HT1080 (cell line): ENCODE measurements at places on chromosomes 2 and 18.
A peak's percentile ranks its signal among the peaks of the same experiment; 100 is the strongest.

GRCh38 chr2:5794012-5794411, 101.8 kb downstream of the SOX11 start:
- no peak for DNase-seq

DNA sequence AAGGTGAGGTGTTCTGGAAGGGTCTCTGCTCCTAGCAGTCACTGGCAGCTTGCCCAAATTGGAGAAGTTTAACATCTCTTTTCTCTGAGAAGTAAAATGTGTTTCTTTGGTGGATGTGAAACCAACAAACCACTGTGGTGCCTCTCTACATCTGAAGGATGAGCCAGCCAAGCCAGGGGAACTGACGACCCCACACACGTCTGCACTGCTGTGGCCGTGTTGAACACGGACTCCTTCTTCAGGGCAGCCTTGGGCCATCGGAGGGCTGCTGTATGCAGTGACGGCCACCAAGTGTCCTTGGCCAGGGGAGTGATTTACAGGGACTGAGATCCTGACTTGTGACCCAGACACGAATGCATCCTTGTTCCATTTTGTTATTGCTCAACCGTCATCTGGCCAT, 207.8 kb downstream of the ACKR3 start:
- no peak for DNase-seq

GRCh38 chr2:9952856-9953503, 1.5 kb downstream of the GRHL1 start:
- DNase-seq = no peak

DNA sequence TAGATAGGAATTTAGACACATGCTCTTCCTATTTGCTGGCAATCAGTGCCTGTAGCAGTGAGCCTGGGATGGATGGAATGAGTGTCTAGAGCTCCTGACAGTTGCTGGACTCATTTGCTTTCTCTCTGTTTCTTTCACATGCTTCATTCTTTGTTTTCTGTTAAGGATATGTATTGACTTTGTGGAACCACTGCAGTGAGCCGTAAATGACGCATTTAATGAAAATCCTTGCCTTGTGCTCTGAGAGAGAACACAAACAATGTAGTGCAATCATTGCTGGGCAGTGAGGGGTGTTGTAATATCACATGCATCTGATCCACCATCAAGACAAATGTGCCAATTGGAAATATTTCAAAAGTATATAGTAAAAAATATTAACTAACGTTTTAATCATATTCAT, 25.2 kb upstream of the CDH20 start:
- DNase-seq = peak; percentile 7

DNA sequence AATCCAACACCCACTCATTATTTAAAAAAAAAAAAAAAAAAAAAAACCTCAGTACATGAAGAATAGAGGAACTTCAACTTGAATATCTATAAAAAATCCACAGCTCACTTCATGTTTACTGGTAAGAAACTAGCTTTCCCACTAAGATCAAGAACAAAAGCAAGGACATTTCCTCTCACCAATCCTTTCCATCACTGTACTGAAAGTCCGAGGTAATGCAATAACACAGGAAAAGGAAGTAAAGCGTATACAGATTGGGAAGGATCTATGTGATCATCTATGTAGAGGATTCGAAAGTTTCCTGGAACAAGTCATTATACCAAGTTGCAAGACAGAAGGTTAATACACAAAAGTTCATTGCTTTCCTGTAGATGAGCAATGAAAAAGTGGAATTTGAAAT, 63.2 kb downstream of the ROCK2 start:
- DNase-seq = no peak

DNA sequence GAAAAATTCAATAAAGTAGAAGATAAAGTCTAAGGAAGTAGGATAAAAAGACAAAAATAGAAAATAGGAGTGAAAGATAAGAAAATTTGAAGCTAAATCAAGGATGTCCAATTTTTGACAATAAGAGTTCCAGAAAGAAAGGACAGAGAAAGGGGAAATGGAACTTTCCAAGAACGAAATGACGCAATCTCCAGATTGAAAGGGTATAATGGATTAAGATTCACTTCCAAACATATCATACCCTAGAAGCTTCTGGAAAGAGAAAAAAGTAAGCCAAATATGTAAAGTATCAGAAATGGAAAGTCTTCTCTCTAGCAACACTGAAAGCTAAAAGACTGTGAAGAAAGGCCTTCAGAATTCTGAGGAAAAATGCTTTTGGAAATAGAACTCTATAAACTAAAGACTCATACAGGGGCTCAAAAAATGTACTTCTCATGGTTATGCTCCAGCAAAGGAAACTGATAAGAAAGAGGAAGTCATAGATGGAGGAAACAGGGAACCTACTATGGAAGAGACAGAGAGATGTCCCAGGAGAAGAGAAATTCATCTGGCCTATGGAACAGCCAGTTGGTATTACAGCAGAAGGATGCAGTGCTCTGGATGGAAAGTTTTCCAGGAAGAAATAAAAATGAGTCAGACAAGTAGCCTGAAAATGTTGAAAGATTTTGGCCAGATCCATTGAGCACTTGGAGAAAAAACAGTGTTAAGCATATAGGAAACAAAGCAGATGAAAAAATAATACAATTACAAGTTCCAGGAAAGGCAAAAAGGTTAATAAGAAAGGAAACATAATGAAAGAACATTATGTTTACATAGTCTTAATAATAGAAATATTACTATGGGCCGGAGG, 20.1 kb downstream of the CASP8 start:
- DNase-seq = no peak

GRCh38 chr2:220995581-220995980, 576.5 kb downstream of the EPHA4 start:
- no peak for DNase-seq

- no peak for DNase-seq
These were observed 59.0 kb downstream of the RASGRP3 start for GRCh38 chr2:33535421-33535820.

GRCh38 chr2:64857581-64858471, 131.4 kb upstream of the SLC1A4 start:
- no peak for DNase-seq

- no peak for DNase-seq
These were observed at the start of gene SLC4A3 for GRCh38 chr2:219627103-219628100. TSS of gene SLC4A3 (plus strand) at chr2:219627630. CDS start at chr2:219627993, 363 bp downstream.

DNA sequence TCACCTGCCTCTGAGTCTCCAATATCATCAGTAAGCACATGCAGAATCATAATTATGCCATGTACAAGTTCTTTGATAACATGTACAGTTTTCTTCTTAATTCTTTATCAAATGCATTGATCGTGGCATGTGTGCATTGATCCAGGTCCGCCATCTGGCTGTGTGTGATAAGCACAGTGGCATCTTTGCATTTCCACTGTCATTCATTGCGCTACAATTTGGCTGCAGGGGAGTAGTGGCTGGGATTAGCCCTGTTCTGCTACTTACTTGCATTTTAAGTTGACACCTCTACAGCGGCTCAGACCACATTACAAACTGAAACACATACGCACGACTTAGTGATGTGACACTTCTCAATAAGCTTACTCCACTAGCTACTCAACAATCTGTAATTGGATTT, 83.6 kb upstream of the OTX1 start:
- no peak for DNase-seq

GRCh38 chr2:29235411-29235810, 120.2 kb downstream of the CLIP4 start:
- no peak for DNase-seq

GRCh38 chr2:173271825-173272224, 82.8 kb upstream of the CDCA7 start:
- peak; percentile 47 for DNase-seq

GRCh38 chr2:173202570-173202969, 126.9 kb downstream of the MAP3K20 start:
- DNase-seq = no peak
